Omental fat pad (tissue), 4 donors: ENCODE measurements at places on chromosomes 5 and 9. TPM values are rescaled to one million over a fixed set of nuclear protein-coding genes. Genes with fewer than 3 reads are reported as not detected.

Gene PCDHA3
- 0.25 TPM for total RNA-seq

Gene IL9
- total RNA-seq, result not detected

Gene CHSY3
- 3.1 TPM for total RNA-seq

Gene BAAT
- not detected for total RNA-seq

Gene SNX30
- 8.9 TPM for total RNA-seq

Gene PLPPR1
- total RNA-seq, result not detected

Gene FRMD3
- 47.1 TPM for total RNA-seq

Gene NDUFS6
- total RNA-seq, result 81.2 TPM

Gene NMUR2
- total RNA-seq, result not detected

Gene QRFP
- total RNA-seq, result not detected

Gene KIAA0825
- total RNA-seq, result 2.5 TPM

Gene SLC25A2
- total RNA-seq, result not detected

Gene GPSM1
- 9.0 TPM for total RNA-seq

Gene FAM221B
- total RNA-seq, result not detected

Gene GPR21
- total RNA-seq, result 2.3 TPM

Gene CD14
- total RNA-seq, result 129 TPM

Gene CBY3
- total RNA-seq, result not detected

Gene GPX8
- total RNA-seq, result 30.9 TPM

Gene BARX1
- total RNA-seq, result 20.2 TPM

Gene SPINK6
- not detected for total RNA-seq

Gene TMEM174
- total RNA-seq, result not detected

Gene C5orf58
- not detected for total RNA-seq

Gene MVB12B
- total RNA-seq, result 9.2 TPM

Gene OCLN
- total RNA-seq, result 7.4 TPM
